Right lobe of liver (tissue), 6 donors: ENCODE measurements at places on chromosomes 16 and 17. TPM values are rescaled to one million over a fixed set of nuclear protein-coding genes. Genes with fewer than 3 reads are reported as not detected.

The ATP2A3 gene
- total RNA-seq = 3.4 TPM

The CCL5 gene
- 3.0 TPM for total RNA-seq

The TMED6 gene
- 2.5 TPM for total RNA-seq

The SLC38A8 gene
- total RNA-seq = not detected

The HS3ST3B1 gene
- 27.3 TPM for total RNA-seq

The C1QTNF8 gene
- not detected for total RNA-seq

The CNGB1 gene
- not detected for total RNA-seq

The TMC5 gene
- not detected for total RNA-seq

The C17orf78 gene
- total RNA-seq = not detected

The KRTAP9-4 gene
- total RNA-seq = not detected

The LGALS9 gene
- total RNA-seq = 37.9 TPM

The ANTKMT gene
- total RNA-seq = 24.1 TPM

The CBFA2T3 gene
- 5.3 TPM for total RNA-seq

The GALR2 gene
- total RNA-seq = not detected

The TMEM204 gene
- 7.8 TPM for total RNA-seq

The IRF8 gene
- 13.9 TPM for total RNA-seq

The POLG2 gene
- 5.9 TPM for total RNA-seq

The ADAM11 gene
- not detected for total RNA-seq

The PLA2G10 gene
- total RNA-seq = not detected

The NOS2 gene
- not detected for total RNA-seq

The NOTUM gene
- 3.5 TPM for total RNA-seq

The WSCD1 gene
- 1.7 TPM for total RNA-seq
